ENCODE measurements at places on chromosomes 11 and 22.
A peak's percentile ranks its signal among the peaks of the same experiment; 100 is the strongest.

DNA sequence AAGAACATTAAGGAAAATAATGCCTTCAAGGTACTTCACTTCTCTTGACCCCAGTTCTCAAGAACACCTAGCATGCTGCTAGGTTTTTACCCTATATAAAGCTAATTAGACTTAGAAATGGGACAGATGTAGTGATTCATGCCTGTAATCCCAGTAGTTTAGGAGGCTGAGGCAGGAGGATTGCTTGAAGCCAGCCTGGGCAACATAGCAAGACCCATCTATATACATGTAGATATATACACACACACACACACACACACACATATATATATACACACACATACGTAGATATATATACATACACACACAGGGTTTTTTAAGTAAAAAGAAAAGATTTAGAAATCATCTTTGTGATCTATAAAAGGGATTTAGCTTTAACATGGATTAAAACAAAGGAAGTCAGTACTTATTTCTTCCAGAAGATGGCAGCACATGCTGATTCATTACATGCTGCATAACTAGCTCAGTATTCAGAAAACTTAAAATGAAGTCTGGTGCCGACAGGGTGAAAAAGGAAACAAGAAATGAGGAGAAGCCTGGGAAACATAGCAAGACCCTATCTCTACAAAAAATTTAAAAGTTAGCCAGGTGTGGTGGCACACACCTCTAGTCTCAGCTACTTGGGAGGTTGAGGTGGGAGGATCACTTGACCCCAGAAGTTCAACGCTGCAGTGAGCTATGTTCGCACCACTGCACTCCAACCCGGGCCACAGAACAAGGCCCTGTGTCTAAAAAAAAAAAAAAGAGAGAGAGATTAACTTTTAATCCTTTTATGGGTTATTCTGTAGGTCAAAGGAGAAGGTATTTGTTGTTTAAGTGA, 28.5 kb upstream of the RBX1 start:
- DNase-seq, result peak; percentile 67

DNA sequence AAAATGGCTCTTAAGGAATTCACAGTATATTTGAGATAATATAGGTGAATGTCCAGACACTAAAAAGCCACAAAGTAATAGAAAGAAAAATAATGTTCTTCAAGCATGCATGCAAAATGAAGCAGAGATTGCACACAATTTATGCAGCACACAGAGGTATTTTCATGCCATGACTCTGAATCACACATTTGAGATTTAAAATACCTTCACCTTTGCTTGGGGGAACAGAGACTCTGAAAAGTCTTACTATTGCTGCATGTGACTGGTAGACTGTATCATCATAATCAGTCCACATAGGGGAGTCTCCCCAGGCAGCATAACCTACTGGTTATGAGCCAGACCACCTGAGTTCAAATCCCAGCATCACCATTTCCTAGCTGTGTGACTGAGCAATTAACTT, 96.2 kb downstream of the RCN1 start:
- DNase-seq, result no peak

- DNase-seq, result no peak
Observed at GRCh38 chr11:112902361-112903011, 58.7 kb upstream of the NCAM1 start.

GRCh38 chr22:36220451-36220921, 18.8 kb downstream of the APOL2 start:
- DNase-seq, result no peak

Data from Jurkat, Clone E6-1 (cell line).